NCI-H524 treated with DMSO at 0.1 percent for 48 hours (cell line): ENCODE measurements at places on chromosomes 7 and 10.
A peak's percentile ranks its signal among the peaks of the same experiment; 100 is the strongest.

GRCh38 chr7:44052771-44053365, 8.4 kb downstream of the DBNL start:
- DNase-seq, result no peak

- no peak for DNase-seq
Observed at GRCh38 chr7:84583331-84583730, 388.7 kb upstream of the SEMA3A start.

GRCh38 chr10:101896225-101896877, 52.8 kb upstream of the KCNIP2 start:
- DNase-seq, result no peak

DNA sequence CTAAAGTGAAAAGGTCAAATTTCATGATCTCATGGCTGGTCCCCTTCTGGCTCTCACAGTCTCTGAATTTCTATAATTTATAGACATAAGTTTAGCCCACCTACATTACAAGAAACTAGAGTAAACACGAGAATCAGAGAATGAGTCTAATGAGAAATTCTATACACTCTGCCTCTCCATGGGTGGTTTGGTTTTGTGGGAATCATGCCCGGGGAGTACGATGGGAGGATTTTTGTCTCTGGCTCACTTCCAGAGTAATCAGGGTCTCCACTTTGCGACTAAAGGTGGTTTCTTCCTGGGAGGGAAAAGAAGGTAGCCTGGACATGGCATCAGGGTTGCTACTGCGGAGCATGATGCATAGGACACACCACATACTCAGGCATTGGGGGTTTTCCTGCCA, 69.7 kb downstream of the MRC1 start:
- DNase-seq, result no peak

- DNase-seq, result no peak
Observed at GRCh38 chr7:151756076-151756731, 120.7 kb downstream of the PRKAG2 start.

GRCh38 chr10:78279756-78280155, 246.1 kb downstream of the RPS24 start:
- no peak for DNase-seq

DNA sequence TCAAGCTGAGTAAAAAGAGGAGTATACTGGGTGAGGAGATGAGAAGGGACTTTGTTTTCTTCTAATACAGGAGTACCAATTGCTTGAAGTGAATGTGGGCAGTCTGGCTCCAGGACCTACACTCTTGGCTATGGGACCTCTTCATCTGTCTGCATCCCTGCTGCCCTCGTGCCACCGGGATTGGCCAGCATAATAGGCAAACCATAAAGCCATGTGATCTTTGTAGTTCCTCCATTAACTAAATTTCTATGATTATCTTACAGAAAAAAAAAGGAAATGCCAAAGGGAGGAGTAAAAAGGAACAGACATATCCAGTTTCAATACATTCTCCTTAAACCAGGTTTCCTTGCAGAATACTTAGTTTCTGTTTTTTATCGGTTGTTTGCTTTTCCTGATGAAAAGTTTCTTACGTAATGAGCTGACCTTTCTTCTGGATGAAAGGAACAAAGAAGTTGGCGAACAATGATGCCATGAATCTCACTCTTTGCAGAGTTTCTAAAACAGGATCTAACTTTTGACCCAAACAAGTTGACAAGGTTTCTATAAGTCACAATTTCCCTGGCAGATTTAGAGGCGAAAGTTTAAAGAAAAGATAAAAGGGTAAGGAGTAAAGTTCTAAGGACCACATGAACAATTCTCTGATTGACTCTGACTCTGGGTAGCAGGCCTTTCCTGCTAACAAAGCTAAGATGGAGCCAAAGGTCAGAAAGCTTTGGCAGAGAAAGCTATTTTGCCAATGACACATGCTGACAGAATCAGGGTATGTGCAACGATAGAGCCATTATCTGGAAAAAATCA, 54.1 kb downstream of the LAMB1 start:
- DNase-seq, result no peak

DNA sequence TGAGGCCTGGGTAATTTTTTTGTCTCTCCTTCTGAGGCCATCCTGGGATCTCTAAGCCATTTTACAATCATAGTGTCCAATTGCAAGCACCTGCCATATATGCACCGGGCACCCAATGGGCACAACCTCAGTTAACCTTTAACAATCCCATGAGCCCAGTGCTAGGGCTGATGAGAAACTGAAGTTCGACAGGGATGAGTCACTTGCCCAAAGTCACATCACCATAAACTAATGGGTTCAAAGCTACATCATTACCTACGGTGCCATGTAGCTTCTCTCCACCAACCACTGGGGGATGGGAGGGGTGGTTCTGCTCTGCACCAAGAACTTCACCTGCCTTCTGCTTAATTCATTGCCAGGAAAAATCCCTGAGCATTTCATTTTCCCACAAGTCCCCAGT, 95.8 kb upstream of the ZNF716 start:
- DNase-seq, result no peak

GRCh38 chr10:114754445-114755320, 66.9 kb upstream of the FHIP2A start:
- DNase-seq, result no peak

DNA sequence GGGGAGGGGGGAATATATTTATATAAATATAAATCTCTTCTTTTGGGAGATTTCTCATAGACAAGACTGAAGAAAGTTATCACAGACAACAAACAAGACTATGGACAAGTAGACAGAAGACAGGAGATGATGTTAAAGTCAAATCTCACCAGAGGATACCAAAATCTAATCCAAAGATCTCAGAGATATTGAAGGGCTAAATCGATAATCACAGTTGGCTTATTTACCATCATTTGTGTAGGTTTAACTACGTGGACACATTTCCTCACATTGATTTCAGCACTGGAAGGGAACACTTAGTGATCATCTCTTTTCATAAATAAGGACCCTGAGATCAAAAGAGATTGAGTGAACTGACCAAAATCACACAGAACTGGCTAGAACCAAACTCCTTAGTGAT, 2.7 kb upstream of the INPP5F start:
- no peak for DNase-seq

DNA sequence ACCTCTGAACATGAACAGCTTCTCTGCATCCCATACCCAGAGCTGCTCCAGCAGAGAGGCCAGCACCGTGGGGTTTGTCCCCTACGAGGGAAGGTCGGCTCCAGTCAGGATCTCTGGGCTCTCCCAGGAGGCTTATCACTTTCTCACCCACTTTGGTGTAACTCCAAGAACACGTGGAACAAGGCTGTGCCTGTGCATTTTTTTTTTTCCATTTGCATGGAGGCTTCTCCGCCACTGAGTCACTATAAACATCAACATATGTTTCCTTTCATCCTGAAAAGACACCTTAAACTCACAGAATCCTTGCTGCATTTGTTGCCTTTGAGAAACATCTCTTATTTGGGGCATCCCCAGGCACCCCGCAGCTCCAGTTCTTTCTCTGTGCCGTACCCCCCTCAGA, 29.4 kb upstream of the ECHDC3 start:
- DNase-seq, result no peak

- DNase-seq, result no peak
Observed at GRCh38 chr10:104274762-104275721, 6.1 kb downstream of the GSTO2 start.

- DNase-seq, result no peak
Observed at GRCh38 chr7:39952374-39952773, 2.3 kb downstream of the CDK13 start.

- DNase-seq, result no peak
Observed at GRCh38 chr10:121084016-121084674, 233.0 kb downstream of the WDR11 start.

DNA sequence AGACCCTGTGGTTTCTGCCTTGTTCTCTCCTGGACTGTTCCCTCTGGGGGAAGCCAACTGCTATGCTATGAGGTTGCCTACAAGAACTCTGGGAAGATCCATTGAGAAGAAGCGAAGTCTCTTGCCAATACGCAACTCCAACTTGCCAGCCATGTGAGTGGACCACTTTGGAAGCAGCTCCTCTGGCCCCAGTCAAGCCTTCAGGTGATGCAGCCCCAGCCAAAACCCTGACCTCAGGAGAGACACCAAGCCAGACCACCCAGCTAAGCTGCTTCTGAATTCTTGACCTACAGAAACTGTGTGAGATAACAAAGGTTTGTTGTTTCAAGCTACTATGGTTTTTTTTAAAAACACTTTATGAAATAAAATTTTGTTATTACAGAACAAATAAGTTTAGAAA, 20.2 kb upstream of the MYL7 start:
- DNase-seq, result no peak

- DNase-seq, result no peak
Observed at GRCh38 chr7:36563706-36564327, 160.5 kb downstream of the AOAH start.

DNA sequence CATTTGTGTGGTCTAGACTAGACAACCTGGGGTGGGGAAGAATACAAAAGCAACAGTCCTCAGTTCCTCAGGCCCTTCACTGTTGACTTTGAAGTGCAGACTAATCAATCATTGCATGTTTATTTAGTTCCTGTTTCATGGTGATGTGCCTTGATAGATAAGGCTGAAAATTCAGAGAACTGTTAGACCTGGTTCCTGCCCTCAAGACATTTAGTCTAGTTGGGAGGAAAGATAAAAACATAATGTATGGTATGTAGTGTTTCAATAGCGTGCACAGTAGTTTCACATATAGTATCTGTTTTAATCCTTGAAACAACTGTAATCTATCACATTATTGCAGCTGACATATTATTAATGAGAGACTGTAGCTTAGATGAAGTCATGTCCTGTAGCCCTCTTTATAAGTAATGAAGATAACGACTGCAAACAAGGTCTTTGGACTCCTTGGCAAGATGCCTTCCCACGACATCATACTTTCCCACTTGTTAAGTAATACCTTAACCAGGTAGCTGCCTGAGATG, 124.0 kb downstream of the CELF2 start:
- no peak for DNase-seq

DNA sequence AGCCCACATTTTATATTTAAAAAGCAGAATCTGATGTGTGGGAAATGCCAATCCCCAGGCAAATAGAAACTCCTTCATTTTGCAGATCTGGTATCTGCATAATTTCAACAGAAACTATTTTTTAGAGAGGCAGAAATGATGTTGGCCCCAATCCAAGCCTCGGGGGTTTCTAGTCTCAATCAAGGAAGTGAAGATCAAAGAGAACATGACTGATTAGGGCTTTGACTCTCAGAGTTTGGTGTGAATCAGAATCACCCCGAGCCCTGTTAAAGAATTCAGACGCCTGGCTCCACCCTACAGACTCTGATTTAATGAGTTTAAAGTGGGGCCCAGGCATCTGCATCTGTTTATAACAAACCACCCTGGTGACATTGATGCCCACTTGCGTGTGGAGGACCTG, 36.7 kb upstream of the UBE2H start:
- no peak for DNase-seq

GRCh38 chr7:103432712-103433111, 13.3 kb downstream of the SLC26A5 start:
- DNase-seq, result no peak

DNA sequence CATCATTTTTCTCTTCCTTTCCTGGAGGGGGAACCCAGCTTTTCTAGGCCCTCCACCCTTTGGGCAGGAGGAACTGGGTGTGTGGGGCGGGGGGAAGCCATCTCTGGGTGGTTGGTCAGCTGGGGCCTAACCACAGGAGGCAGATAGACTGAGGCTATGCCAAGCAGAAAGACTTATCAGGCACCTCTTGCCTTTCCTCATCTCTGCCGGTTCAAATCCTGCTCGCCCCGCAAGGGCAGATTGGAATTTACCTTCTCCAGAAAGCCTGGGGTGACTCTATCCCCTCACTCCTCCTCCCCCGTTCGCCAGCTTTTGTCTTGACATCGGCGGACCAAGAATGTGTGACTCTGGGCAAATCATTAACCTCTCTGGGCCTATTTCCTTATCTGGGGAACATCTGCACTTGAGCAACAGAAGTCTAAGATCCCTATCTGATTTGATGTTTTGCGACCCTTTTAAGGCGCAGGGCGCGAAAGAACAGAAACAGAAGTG, 584 bp upstream of the GARS1 start:
- no peak for DNase-seq

- DNase-seq, result no peak
Observed at GRCh38 chr10:49076741-49077521, 38.4 kb downstream of the VSTM4 start.

- DNase-seq, result no peak
Observed at GRCh38 chr10:63667596-63668480, 146.6 kb downstream of the REEP3 start.

DNA sequence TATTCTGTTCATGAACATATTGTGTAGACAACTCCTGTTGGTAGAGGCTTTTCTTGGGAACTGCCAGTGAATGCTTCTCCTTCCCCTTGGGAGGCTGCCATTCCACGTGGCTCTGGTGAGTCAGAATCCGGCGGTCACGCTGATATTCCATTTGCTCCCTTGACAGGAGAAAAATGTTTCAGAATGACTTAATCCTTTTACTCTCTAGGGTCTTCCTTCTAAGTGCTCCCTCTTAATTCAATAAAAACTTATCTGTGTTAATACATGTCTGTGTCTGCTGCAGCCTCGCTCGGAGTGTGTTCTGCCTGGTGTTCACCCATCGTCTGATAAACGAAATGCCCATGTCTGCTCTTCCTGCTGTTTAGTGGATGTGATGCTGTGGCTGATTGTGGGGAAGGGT, 278.6 kb downstream of the ARHGAP12 start:
- no peak for DNase-seq

- DNase-seq, result no peak
Observed at GRCh38 chr7:18202315-18203045, 174.8 kb upstream of the PRPS1L1 start.

- DNase-seq, result no peak
Observed at GRCh38 chr7:101669307-101669706, 40.2 kb upstream of the MYL10 start.

- DNase-seq, result no peak
Observed at GRCh38 chr10:35446439-35446838, 110.1 kb downstream of the CCNY start.

DNA sequence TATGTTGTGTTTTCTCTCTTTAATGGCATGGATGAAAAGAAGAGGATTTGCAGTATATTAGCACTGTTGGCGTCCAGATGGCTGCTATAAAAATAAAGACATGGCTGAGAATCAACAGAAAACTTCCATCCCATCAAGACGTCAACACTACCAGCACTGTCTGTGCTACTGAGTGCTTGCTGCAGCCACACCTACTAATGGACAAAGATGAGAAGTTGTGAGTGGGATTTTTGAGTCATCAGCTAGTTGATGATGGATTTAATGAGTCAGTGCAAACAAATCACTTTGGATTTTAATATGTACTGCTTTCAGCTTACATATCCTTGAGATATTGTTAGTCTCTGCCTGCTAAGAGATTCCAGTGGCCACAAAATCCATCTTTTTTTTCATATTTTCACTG, 631.0 kb upstream of the ANKRD30A start:
- no peak for DNase-seq

GRCh38 chr7:135260930-135261721, 27.5 kb downstream of the STRA8 start:
- no peak for DNase-seq

DNA sequence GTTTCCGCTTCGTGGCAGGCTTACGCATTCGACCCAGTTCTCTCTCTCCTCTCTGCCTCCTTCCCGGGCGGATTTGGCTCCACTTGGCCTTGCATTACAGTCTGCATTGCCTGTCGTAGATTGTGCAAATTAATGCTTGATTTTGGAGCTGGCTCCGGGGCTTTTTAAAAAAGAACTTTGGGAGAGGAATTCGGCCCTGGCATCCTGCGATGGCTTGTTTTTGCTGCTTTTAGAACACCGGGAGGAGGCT, 767 bp downstream of the EIF4EBP2 start:
- no peak for DNase-seq

GRCh38 chr10:11245510-11245909, 227.8 kb downstream of the CELF2 start:
- DNase-seq, result peak; percentile 44

GRCh38 chr7:50565977-50566376, 772 bp upstream of the DDC start:
- no peak for DNase-seq

- no peak for DNase-seq
Observed at GRCh38 chr7:2508327-2509215, 11.0 kb upstream of the LFNG start.
